ENCODE measurements at places on chromosomes 2 and 18.

DNA sequence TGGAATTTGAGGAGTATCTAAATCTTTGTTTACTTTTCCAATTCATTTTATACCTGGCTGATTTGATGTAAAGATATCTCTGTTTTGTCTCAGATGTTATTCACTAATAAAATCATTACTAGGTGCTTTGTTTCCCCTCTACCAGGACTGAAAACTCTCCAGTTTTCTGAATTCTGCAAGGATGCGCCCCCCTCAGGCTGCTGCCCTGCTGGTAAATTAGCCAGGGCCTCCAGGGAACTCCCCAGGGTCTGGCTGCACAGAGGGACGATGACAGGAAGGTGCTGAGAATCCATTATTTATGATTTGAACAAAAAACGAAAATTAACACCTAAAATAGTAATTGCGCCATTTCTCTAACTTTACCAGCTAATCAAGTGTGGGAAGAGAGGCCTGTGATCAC lies 541.2 kb upstream of the POU3F3 start:
- DNase-seq = no peak

DNA sequence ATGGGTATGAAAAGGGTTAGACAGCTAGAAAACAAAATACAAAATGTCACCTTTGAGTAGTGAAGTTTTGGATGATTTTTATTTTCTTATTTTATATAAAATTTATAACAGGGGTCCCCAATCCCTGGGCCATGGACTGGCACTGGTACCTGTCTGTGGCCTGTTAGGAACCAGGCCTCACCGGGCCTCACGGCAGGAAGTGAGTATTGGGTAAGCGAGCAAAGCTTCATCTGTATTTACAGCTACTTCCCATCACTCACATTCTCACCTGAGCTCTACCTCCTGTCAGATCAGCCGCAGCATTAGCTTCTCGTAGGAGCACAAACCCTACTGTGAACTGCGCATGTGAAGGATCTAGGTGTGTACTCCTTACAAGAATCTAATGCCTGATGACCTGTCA lies 202.8 kb upstream of the TWIST2 start:
- DNase-seq = no peak

GRCh38 chr2:202758604-202759003 lies 113.0 kb downstream of the ICA1L start:
- peak; percentile 18 for DNase-seq

GRCh38 chr18:63346480-63347183 lies 20.4 kb downstream of the KDSR start:
- DNase-seq = no peak

GRCh38 chr2:152825834-152826233 lies 107.4 kb downstream of the ARL6IP6 start:
- DNase-seq = no peak

DNA sequence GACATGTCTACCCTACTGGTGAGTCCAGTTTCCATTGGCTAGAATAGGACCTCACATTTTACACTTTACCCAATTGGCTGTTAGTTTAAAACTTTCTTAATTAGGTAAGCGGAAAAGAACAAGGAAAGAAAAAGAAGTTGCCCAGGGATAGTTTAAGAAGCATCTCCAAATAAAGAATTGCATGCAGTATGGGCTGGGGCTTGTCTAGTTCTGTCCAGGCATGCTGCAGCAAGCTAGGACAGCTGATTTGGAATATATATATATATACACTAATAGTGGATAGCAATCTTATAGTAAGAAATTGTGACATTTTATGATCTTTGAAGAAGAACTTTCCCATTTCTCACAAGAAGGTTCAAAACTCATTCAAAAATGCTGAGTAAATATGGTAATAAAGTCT lies 90.0 kb upstream of the ERBB4 start:
- DNase-seq = no peak

DNA sequence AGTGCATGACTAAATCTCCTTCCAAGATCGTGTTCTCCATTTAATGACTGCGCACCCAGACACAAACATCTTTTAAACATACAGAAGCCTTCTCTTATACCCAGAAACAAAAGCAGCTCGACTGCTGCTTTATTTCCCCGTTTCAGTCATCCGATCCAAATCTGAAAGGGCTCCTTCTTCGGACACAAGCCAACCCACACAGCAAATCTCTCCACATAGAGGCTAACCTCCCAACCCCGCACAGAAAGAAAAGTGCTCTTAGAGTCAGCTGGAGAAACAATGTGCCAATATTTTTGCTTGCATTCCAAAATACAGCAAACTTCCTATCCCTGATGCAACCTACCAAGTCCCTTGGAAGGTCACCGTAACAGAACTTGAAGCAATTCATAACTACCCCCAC lies 29.1 kb downstream of the GAREM1 start:
- DNase-seq = peak; percentile 9

DNA sequence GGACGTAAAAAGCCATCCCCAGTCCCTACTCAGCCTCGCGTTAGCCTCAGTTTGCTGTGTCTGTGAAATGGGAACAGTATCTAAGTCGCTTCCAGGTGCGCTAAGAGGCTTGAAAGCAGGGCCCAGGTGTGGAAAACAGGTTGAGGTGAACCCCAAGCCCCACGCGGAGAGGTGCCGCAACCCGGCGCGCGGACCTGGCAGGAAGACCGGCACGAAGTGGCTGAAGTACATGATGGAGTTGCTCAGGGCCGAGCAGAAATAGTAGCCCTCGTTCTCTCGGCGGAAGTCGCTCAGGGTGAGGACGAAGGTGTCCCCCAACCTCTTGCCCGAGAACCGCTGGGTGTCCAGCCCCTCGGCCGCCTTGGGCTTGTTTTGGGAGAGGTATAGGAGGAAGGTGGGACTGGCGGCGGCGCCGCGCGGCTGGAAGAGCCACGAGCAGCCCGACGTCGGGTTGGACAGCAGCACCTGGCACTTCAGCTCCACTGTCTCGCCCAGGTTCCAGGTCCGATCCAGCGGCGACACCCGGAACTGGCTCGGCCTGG lies 508 bp downstream of the CD8A start:
- no peak for DNase-seq

- no peak for DNase-seq
Observed at GRCh38 chr2:169683425-169684134, 10.6 kb downstream of the CFAP210 start.

GRCh38 chr2:83650898-83651297 lies 808.2 kb downstream of the SUCLG1 start:
- DNase-seq = no peak

DNA sequence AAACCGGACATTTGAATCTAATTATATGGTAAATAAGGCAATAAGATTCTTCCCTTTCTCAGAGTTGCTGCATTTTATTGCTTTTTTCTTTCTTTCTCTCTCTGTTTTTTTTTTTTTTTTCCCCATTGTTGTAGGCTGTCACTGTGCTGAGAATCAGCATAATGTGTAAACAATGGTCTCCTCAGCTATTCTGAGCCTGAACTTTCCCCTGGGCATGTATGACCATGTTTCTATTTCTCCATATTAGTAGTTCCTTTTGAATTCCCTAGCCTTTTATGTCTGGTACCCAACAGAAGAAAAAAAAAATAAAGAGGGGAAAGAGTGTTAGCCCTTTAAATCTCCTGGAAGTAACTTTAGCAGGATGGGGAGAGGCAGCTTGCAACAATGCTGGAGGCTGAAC lies 1862.5 kb downstream of the SUCLG1 start:
- no peak for DNase-seq

DNA sequence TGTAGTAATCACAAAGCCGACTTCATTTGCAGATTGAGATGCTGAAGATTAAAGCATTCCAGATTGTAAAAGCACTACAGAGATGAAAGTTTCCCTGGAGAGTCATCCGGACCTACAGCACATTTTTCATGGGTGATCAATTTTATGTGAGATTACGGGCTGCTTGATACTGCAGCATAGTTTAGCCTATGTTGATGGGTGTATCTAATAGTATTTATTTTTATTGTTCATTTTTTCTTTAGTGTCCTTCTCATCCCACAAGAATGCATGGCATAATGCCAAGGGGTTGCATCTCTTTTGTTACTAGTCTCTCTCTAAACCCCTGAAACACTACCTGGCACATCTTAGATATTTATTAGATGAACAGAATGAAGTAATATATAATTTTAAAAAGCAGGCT lies 240.4 kb downstream of the MBD2 start:
- DNase-seq = peak; percentile 7

DNA sequence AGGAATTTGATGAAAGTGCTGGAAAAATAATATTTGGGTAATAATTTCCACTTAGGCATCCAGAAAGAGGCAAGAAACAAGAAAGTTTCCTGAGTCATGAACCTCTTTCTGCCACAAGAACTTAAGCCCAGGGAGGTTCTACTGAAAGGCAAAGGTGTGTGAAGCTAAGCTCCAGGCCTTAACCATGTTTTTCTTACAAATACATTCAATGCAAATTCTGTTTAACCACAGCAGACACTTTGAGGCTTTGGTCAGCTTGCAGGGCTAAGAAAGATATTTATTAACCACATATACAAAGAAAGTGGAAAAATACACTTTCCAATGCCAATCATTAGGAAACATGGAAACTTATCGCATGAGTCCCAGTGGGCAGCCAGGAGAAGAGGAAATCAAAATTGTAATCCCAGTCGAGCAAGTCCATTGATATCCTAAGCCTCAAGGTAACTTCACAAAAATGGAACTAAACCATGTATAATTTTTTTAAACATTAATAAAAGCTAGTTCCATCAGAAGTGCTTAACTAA lies 68.3 kb downstream of the PIEZO2 start:
- no peak for DNase-seq

DNA sequence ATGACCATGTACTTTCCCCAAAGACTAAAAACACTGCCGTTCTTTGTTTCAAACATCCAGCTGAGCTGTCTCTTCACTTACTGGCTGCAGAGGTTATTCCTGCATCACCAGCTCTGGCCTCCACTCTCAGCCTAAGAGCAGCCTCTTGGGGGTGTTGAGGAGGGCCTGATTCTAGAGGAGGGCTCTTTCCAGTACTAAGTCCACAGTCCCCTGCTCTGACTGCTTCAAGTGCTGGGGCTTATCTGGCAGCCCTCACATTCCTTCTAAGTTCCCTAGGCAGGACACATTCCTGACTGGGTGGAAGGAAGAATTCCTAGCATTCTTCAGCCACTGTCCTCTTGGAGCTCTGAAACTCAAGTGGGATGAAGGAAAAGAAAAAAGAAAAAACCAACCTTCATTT lies 32.9 kb upstream of the EHBP1 start:
- DNase-seq = peak; percentile 61

DNA sequence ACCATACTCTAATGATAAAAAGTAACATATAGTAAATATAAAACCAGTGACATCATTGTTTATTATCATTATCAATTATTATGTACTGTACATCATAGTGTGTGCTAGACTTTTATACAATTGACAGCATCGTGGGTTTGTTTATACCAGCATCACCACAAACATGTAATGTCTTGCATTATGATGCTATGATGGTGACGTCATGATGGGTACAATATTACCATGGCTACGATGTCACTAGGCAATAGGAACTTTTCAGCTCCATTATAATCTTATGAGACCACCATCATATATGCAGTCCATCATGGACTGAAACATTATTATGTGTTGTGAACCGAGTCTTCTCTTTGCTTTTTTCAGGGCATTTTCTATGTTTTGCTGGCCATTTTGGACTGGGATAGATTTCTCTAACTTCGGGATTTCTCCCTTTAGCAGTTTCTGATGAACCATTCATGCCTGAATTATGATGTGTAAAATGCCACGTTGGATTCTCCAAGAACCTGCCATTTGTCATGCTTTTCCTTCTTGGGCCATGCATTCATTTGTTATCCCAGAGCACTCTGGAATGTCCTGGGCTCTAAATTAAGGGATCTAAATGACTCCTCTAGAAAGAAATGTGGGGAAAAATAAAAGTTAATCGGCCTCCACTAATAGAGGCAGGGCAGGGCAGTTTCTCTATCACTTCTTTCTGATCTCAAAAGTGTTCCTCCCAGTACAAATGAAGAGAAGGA lies 325.6 kb upstream of the TNP1 start:
- no peak for DNase-seq

DNA sequence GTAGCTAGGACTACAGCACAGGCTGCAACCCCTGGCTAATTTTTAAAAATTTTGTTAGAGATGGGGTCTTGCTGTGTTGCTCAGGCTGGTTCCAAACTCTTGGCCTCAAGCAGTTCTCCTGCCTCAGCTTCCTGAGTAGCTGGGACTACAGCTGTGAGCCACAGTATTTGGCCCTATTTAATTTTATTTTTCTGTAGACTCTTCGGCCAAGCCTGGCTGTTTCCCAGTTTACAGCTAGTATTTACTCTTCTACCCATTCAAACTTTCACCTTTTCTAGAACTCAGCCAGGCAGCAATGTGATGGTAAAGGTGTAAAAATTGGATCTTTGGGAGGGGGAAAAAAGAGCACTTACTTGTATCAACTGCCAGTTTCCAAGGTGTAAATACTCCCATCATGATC lies 35.3 kb downstream of the SH3RF3 start:
- no peak for DNase-seq

- no peak for DNase-seq
Observed at GRCh38 chr2:170502361-170503130, 212.6 kb upstream of the SP5 start.

- DNase-seq = peak; percentile 10
Observed at GRCh38 chr2:124323321-124323720, 298.2 kb downstream of the CNTNAP5 start.

GRCh38 chr2:4962419-4962818 lies 729.8 kb upstream of the SOX11 start:
- no peak for DNase-seq

DNA sequence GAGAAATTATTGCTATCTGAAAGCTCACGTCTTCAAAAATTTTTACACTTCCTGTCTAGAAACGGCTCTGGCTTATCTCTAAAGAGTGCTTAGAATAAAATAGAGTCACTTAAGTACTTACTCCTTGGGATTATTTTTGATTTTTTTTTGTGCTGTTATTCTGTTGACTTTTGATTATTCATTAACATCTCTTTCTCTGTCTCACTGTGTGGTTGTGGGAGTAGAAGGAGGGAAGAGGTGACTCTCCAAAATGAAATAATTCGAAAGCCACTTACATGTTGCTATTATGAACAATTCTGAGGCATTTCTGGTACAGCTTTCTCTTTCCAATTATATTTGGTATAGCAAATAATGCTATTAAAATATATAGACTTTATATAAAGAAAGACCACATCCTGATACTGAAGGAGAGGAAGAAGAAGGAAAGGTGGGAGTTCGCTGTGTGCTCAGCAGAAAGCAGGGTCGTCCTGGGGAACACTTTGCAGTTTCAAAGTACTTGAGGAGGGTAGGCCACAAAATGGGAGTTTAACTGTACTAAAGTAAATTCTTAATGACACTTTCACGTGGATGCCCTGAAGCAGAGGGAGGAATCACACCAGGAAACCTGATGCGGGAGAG lies 9.6 kb upstream of the MMADHC start:
- no peak for DNase-seq

DNA sequence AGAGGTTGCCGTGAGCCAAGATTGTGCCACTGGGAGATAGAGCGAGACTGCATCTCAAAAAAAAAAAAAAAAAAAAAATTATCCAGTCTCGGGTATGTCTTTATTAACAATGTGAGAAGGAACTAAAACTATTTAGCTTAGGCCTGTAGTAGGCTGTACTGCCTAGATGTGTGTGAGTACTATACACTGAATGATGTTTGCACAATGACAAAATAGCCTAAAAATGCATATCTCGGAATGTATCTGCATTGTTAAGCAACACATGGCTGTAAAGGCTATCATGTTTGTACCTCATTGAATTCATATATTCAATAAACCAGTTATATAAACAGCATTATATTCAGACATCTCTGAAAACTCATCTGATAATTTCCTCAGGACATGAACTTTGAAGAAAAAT lies 191.2 kb upstream of the SESTD1 start:
- peak; percentile 62 for DNase-seq
